ENCODE measurements at places on chromosomes 13 and 19.

DNA sequence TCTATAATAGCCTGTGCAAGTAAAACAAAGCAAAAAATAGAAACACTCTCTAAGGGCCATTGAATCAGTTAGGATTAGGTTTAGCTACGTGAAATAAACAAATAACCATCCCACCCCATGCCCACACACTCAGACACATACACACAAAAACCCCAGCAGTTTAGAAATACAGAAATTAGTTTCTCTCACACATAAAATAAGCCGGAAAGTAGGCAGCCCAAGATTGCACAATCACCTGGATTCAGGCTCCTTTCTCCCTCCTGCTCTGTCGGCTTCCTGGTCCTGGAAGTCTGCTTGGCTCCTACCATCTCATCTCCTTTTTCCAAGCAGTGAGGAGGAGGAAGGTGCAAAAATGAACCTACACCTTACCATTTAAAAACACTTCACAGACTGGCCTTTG is 22.6 kb upstream of the USP12 start:
- DNase-seq = no peak

GRCh38 chr19:33302974-33303790 is 848 bp upstream of the CEBPA start:
- no peak for DNase-seq

DNA sequence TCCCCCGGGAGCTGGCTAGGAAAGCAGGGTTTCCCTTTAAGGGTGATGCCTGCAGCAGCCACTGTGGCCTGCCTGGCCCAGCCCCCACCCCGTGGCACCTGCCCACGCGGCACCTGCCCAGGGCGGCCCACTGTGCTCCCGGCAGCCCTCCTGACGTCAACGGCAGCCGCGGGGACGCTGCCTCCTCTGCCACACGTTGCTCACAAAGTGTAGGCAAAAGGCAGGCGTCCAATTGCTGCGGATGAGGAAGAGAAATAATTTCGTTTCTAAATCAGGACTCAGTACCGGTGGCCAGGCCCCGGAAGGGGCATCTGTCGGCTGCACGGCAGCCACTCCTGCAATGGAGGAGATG is 122.3 kb downstream of the URI1 start:
- no peak for DNase-seq

DNA sequence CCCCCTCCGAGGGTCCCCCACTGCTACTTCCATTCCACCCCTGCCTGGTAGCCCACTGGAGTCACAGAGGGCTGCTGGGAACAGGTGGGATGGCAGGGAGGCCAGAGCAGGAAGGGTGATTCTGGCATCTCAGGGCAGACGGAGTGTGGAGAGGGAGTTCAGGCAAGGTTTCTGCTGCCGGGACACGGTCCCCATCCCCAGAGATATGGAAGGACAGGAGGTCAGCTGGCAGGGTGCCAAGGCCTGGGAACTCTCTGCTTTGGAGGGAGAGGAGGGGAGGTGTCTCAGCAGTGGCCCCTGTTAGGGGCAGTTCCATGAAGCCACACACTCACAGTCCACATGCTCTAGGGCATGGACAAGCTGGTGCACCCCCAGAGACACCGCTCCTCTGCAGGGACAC is 68.1 kb downstream of the CHST8 start:
- DNase-seq = no peak

- DNase-seq = no peak
Measured at GRCh38 chr13:93996481-93996880, 483.0 kb downstream of the DCT start.

- peak; percentile 94 for DNase-seq
Measured at GRCh38 chr19:16078759-16079707, 2.7 kb downstream of the TPM4 start.

GRCh38 chr13:71860547-71861138 is 6.4 kb downstream of the DACH1 start:
- DNase-seq = no peak

GRCh38 chr19:50679177-50680125 is 30.2 kb downstream of the C19orf81 start:
- peak; percentile 57 for DNase-seq

DNA sequence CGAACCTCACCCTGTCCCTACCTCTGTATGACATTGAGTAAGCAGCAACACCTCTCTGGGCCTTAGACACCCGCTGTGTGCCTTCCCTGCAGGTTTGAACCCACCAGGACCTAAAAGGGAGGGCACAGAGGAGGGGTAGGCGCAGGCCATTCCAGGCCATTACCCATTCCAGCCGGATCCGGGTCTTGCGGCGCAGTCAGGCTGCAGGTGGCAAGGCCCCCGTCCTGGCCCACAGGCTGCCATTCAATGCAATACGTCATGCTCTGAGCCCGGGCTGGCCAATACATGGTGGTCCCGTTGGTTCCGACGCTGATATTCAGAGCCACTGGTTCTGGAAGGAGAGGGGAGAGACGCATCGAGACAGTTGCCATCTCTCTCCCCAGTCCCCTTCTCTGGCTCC is 17.4 kb downstream of the IL12RB1 start:
- no peak for DNase-seq

DNA sequence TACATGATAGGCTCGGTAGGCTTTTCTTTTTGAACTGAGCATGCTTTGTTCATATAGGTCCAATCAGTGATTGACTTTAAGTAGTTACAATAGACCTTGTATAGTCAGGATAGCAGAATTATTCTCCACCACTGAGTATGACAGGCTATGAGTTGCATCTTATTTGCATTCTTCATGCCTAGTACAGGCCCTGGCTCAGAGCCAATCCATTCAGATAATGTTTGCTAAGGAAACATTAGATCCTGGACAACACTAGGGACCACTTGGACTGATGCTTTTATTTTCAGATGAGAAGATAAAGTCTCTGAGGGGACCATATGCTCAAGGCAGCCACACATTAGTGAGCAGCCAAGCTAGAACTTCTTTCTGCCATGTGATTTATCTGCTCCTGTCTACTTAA is 133.9 kb downstream of the KL start:
- no peak for DNase-seq

DNA sequence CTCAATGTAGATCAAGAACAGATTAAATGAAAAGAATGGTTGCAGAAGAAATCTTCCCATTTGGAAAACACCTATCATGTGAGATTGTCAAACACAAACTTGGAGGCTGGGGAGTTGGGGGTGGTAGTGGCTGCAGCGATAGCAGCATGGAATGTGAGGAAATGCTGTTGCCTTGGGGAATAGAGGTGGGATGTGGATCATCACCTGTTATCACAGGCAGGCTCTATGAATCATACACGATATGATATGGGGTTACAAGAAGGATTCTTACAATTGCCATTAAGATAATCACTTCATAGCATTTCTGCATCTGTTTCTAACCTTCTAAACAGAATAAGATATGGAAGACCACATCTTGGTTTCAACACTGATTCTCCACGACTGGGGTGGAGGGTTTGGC is 88.7 kb downstream of the RNASEH2B start:
- DNase-seq = no peak

- no peak for DNase-seq
Measured at GRCh38 chr13:71699342-71699741, 167.7 kb downstream of the DACH1 start.

DNA sequence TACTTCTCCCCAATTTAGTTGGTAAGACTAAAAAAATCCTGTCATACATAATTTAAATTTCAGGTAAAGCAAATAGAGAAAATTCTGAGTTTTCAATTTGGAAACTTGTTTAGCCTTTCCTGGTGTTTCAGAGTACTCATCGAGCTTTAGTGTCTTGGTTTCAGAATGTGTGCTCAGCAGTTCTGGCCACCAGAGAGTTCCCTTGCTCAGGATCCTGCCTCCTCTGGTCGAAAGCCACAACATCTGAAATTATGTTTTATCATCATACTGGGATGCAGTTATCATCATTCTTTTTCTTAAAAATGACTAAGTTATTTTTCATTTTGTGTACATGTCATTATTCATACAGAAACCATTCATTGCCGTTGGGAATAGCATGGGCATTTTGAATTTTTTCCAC is 263.2 kb upstream of the SPRY2 start:
- no peak for DNase-seq

DNA sequence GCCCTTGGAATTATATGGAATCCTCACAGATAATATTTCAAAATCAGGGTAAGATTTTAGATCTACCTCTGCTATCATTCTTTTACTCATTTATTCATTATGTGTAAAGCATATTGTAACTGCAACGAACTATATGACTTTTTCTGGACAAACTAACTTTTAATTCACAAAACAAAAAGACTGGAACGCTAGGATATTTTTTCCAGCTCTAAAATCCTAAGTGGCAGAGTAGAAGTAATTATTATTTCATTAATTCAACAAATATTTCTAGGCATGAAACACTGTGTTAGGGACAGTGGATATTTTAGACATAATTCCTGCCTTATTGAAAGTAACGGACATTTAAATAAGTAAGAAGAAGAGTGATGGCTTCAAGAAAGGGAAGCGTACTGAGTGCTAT is 26.9 kb upstream of the SOX21 start:
- no peak for DNase-seq

- DNase-seq = peak; percentile 42
Measured at GRCh38 chr13:30718661-30719524, 16.4 kb upstream of the ALOX5AP start.

DNA sequence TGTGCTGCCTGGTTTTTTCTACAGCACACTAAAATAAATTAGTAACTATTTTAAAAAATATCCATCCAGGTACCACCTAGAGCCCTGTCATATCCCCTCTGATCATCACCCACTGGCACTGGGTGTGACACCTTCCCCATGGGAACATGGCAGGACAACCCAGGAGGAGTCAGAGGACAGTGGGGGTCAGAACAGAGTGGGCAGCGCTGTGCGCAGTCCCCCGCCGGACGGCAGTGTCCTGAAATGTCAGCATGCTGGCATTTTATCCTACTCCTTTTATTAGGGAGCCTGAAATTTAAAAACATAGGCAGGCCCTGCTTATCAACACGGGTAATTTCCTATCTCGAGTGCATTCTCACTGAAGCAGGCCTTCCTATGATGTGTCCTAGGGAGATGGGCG is 42.1 kb upstream of the GAS6 start:
- DNase-seq = no peak

GRCh38 chr19:43525836-43526771 is 897 bp downstream of the ETHE1 start:
- peak; percentile 48 for DNase-seq

DNA sequence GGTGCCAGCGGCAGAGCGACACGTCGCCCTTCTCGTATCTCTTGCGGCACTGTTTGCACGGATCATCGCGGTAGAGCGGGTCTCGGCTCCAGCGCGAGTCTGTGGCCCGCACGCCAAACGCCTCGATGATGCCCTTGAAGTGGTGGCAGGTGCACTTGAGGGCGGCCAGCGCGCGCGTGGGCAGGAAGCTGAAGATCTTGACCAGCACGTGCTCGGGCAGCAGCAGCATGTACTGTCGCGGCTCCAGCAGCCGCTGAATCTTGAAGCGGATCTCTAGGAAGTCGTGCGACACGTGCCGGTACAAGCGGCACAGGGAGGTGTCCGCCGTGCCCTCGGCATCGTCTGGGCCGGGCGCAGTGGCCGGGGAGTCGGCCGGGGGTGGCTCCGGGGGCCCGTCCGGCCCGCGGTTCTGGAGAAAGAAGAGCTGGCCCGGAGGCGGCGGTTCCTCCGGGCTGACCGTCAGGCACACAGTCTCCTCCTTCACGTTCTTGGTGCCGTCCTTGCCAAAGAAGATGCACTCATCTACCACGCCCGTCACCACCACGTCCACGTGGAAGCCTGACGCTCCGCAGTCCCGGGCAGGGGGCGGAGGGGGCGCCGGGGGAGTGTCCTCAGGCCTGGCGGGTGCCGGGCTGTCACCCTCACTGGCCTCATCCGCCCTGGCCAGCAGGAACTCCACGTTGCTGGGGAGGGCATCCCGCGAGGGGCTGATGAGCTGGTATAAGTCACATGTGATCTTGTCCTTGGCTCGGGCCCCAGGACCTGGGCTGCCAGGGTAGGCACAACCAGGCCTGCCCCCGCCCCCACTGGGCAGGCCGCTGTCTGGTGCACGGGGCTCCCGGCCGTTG is 18.6 kb downstream of the FBXO46 start:
- no peak for DNase-seq

GRCh38 chr13:106700439-106700838 is 132.5 kb upstream of the ARGLU1 start:
- DNase-seq = no peak

DNA sequence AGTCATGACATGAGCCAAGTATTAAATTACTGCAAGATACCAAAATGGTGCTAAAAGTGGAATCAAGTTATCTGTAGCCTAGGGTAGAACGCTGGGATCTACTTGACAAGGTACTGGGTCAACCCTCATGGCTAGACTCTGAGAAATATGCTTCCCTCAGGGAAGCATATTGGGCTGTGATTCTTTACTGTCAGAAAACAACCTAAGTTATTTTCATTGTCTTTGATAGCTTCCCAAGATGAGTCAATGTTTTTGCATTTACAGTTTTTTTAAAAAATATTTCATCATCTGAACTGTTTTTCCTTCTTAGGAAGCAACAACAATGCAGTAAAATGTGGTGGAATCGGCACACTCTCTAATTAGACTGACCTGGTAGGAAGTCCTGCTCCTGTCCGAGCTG is 218.0 kb downstream of the RGCC start:
- DNase-seq = no peak

DNA sequence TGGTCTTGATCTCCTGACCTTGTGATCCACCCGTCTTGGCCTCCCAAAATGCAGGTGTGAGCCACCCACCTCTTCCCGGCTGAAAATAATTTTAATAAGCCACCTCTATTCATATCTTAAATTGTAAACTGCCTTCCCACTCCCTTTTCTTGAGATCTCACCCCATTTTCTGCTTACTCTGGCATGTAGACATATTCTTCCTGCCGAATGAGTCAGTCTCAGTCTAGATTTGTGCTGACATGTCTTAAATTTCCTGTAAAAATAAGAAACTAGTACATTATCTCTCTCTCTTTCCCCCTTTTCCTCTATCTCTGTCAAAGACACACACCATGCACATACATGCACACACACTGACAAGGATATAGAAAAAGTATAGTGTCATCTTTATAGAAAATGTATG is 60.9 kb downstream of the THSD1 start:
- DNase-seq = no peak

DNA sequence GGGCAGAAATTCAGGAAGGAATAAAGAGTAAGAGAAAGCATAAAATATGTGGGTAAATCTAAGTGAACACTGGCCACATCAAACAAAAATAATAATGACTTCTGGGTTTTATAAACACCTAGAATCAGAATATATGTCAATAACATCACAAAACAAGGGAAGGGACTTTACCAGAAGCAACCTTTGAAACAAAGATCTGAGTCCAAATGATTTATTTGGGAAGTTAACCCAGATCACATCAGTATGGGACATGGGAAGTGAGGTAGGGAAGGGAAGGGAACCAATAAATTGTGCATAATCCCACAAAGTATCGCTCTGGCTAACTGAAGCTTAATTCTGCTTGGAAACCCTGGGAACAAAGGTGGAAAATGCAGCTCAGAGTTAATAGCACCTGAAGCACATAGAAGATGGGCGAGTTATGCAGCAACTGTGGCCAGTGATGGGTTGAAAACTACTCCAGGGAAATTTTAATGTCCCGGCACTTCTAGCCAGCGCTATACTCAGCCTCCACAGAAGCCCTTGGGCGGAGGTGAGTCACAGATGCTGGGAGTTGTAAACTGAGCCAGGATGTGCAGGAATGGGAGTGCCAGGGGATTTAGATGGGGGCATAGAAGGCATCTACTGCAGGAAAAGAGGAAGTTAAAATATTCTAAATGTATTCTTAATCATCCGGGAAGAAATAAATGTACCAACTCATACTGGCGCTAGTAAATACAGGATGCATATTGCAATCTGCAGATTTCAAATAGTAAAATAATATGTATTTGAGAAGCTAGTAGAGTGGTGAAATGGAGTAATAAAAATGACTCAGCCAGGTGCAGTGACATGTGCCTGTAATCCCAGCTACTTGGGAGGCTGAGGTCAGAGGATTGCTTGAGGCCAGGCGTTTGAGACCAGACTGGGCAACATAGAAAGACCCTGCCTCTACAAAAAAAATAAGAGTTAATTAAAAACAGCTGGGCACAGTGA is 34.2 kb upstream of the CEBPG start:
- DNase-seq = no peak

Data from CD4-positive, alpha-beta T cell (primary cell).